Fibroblast of the aortic adventitia (primary cell): ENCODE measurements at places on chromosomes 12 and 14. TPM values are rescaled to one million over a fixed set of nuclear protein-coding genes. Genes with fewer than 3 reads are reported as not detected.

- no peak for DNase-seq
These were observed 84.0 kb downstream of the DACT1 start for GRCh38 chr14:58721723-58722122.

DNA sequence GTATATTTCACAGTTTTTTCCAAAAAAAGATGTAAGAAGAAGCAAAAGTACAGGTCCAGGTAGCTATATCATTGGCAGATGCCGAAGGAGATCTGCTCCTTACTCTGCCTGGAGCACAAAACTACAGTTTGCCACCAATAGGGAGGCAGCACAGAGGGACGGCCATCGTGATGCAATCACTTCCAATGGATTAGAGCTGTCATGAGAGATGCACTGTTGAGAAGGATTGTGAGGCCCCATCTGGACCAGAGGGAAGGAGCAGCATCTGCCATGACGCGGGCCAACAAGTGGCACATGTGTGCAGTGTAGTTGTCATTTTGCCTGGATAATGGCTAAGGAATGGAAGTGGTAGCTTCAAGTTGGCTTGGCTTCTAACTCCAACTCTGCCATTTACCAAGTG is 318.8 kb upstream of the FKBP4 start:
- no peak for DNase-seq

- DNase-seq = peak; percentile 92
These were observed 73.8 kb upstream of the ANKS1B start for GRCh38 chr12:100058482-100059029.

DNA sequence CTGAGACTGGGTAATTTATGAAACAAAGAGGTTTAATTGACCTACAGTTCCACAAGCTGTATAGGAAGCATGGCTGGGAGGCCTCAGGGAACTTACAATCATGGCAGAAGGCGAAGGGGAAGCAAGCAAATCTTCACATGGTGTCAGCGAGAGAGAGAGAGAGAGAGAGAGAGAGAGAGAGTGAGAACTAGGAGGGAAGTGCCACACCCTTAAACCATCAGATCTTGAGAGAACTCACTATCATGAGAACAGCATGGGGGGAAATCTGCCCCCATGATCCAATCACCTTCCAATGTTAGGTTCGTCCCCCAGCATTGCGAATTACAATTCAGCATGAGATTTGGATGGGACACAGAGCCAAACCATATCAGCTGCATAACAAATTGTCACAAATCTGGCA is 96.7 kb downstream of the CHST11 start:
- DNase-seq = no peak

DNA sequence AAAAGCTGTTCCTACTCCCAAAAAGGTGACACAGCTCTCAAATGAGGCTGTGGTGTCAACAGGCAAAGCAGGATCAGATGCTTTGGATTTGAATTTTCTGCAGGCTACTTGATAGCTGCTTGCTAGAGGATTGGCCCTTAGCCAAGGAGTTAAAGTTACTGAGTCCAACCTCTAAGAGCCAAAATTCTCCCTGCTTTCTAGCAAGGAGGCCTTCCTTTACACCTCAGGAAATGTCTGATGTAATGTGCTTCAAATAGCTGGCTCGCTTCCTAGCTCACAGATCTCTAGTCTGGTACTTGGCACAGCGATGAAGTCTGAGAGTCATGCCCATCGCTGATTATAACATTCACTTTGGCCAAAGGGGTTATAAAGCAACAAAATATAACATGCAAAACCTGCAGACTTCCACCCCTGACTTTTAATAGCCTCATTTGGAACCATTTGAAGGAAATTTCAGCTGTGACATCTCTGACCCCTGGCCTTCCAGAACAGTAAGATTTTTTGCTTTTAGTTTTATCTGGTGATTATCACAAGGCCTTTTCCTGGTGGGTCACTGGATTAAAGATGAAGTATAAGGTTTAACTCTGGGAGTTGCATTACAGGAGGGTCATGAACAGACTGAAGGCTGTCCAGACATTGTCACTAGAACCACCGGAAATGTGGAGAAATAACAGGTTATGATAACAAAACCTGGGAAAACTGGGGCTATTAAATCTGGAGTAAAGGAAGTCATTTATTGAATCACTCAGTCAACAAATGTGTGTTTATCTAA is 189.7 kb downstream of the EPS8 start:
- peak; percentile 99 for DNase-seq

- DNase-seq = no peak
These were observed 86.2 kb downstream of the C12orf50 start for GRCh38 chr12:87943023-87943422.

CARMIL3 gene
- total RNA-seq = not detected in 2 replicates

- DNase-seq = no peak
These were observed 810 bp downstream of the MARCHF9 start for GRCh38 chr12:57755454-57756372.

- no peak for DNase-seq
These were observed 8.3 kb upstream of the GPX2 start for GRCh38 chr14:64950889-64951288.

TRPV4 gene
- 0.25 and 2.1 TPM in 2 replicates for total RNA-seq

PIP4P1 gene
- total RNA-seq = 23.7 and 25.3 TPM in 2 replicates

- no peak for DNase-seq
These were observed 98.8 kb downstream of the CCDC92 start for GRCh38 chr12:123873793-123874192.

DNA sequence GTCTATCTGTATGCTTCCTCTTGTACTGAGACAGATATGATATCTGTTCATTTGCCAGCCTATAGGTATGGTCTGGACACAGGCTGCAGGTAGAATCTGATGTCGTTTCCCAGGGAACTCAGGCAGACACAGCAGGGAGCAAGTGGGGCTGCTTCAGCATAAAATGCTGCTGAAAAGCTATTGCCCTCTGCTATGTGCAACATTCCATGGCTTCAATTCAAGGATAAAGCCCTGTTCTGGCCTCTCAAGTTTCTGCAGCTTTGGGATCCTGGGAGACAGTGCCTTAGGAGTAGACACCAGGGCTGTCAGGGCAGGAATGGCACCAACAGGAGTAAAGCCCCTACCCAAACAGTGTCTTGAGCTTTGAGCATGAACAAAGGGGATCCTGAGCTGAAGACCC is 173.5 kb downstream of the SLC41A2 start:
- DNase-seq = peak; percentile 27

- DNase-seq = peak; percentile 31
These were observed 77.3 kb downstream of the EMP1 start for GRCh38 chr12:13273850-13274249.

NPFF gene
- total RNA-seq = not detected in 2 replicates

RAD51B gene
- total RNA-seq = 28.5 and 28.7 TPM in 2 replicates

SERPINA10 gene
- total RNA-seq = not detected in 2 replicates

DNA sequence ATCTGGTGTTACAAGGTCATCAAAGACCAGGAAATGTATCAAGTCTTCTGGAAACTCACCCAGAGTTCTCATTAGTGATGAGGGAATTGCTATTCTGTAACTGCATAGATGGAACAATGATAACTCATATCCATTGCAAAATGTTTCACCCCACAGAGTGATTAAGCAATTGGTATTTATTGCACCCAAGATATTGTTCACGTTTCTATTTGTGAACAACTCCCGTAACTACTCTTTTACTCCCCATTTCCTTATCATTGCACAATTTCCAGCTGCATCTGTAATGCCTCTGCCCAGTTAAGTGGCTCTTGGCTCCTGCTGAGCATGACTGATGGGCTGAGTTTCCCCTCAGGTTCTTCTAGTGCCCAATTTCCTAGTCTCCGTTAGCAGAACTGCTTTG is 108.7 kb upstream of the PRICKLE1 start:
- peak; percentile 78 for DNase-seq

GRCh38 chr14:46352844-46353243 is 298.7 kb downstream of the RPL10L start:
- DNase-seq = no peak

GRCh38 chr14:39369029-39369428 is 63.2 kb downstream of the FBXO33 start:
- no peak for DNase-seq

- no peak for DNase-seq
These were observed 12.6 kb upstream of the PUS1 start for GRCh38 chr12:131916306-131917138.

- peak; percentile 87 for DNase-seq
These were observed 134.7 kb downstream of the FGD4 start for GRCh38 chr12:32533971-32534590.

AVPR1A gene
- total RNA-seq = 0.41 TPM in 1 of 2 replicates, not detected in the other

ESR2 gene
- under 0.01 and 0.16 TPM in 2 replicates for total RNA-seq

GRCh38 chr14:101018561-101019290 is 115.2 kb upstream of the RTL1 start:
- DNase-seq = no peak

GRCh38 chr14:77238356-77238755 is 32.6 kb downstream of the NGB start:
- no peak for DNase-seq

GRCh38 chr12:53230108-53230845 is 1.7 kb downstream of the RARG start:
- DNase-seq = no peak

DNA sequence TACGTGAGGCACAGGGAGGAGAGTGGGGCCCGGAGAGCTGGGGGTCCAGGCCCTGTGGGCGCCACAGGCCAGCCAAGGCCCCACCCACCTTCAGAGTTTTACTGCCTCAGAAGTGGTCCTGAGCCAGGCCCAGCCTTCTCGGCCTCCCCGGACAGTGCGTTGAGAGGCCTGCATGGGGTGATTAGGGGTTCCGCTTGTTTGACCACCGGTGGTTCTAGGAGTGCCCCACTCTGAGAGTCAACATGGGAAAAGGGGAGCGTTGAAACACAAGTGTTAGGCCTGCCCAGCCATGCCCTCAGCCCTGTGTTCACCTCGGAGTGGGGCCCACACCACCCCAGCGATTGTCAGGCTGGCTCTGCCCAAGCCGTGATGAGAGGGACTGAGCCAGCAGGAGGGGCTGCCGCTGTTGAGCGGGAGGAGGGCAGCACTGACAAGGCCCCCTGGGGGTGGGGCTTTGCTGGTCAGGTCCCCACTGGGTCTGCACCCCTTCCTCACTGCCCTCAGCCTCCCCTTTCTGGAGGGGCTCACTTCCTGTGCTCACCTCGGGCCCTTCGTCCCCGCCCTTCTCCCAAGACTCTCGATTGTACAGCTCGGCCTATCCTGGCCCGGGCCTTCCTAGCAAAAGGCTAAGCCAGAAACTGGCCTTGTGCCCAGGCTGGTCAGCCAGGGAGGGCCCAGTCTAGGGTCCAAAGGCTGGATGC is 4.8 kb downstream of the CKB start:
- DNase-seq = peak; percentile 36

- no peak for DNase-seq
These were observed 96.7 kb downstream of the CCER1 start for GRCh38 chr12:90858252-90858651.

FITM1 gene
- total RNA-seq = 0.18 TPM in 1 of 2 replicates, not detected in the other

GRCh38 chr12:5345534-5345933 is 86.4 kb upstream of the NTF3 start:
- DNase-seq = no peak

DNA sequence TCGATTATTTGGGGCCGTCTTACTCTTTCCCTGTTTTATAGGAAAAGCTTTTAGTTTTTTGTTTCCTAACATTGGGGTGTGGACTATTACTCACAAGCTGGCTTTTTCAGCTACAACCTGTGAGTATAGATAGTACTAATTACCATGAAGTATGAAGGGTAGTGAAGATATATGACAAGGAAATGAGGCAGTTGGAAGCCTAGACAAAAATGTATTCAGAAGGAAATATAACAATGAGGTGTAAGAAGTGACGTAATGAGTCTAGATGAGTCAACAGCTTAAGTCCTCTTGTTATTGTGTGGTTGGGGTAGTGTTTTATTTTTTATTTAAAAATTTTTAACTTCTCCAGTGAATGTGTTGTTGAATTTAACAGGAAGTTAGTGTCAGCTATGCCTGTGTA is 804.5 kb downstream of the NRXN3 start:
- peak; percentile 59 for DNase-seq

DNA sequence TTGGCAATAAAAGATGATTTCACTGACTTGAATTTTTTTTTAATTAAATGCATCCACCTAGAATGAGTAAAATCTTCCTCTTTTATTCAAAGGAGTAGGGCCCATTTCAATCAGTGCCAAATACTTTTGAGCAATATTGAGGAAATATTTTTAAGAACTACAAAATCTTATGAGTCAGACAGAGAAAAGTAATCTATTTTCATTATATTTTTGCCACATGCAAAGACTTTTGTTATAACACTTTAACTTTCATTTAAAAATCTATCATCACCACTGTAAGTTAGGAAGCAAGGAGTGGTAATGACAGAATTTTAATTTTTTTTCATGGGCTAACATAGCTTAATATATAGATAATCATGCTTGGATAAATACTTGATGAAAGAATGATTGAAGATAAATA is 345.2 kb upstream of the KITLG start:
- peak; percentile 69 for DNase-seq

DNA sequence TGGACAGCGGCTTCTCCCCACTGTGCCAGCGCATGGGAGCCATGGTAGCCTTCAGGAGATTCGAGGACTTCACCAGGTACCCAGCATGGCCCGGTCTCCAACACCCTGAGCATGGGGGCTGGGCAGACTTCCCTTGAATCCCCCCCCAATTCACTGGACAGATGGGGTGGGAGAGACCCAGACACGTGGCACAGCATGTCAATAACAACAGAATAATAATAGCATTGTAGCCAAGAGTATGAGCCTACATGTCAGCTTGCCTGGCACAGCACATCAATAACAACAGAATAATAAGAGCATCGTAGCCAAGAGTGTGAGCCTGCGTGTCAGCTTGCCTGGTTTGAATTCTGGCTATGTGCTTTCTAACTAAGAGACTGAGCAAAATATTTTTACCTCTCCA is 76.4 kb downstream of the FOXN4 start:
- DNase-seq = no peak

DNA sequence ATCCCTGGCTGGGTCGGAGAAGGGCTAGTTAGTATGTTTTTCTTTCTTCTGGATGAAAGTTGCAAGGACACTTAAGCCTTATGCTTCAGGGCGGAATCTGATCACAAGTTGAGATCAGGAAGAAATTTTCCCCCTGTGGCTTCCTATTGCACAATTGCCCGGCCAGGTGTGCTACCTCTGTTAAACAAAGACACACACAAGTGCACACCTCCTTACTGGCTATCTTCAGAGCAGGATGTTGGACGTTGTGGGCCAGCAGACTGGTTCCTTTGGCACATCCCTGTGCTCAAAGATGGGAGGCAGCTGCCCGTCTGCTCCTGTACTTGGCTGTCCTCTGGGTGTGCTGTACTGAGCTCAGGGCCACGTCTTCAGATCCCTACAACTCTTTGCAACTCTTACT is 19.1 kb downstream of the ETV6 start:
- DNase-seq = no peak

DNA sequence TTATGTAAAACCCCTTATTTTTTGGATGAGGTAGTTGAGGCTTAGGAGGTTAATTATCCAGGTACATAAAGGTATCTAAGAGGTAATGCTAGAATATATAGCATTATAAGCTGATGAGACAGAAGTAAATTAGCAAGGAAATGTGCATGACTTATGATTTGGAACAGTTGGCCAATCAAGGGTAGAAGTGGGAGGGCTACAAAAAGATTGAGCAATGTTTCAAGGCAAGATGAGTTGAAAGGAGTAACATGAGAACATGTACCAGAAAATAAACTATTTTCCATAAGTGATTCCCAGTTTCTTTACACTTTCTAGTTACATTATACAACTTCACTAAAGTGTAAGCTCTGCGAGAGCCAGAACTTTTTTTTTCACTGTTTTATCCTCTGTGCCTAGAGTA is 290.9 kb downstream of the LRIG3 start:
- DNase-seq = peak; percentile 18
